DMS 273 treated with DMSO at 0.1 percent for 48 hours (cell line): ENCODE measurements at places on chromosomes 3 and 15.

DNA sequence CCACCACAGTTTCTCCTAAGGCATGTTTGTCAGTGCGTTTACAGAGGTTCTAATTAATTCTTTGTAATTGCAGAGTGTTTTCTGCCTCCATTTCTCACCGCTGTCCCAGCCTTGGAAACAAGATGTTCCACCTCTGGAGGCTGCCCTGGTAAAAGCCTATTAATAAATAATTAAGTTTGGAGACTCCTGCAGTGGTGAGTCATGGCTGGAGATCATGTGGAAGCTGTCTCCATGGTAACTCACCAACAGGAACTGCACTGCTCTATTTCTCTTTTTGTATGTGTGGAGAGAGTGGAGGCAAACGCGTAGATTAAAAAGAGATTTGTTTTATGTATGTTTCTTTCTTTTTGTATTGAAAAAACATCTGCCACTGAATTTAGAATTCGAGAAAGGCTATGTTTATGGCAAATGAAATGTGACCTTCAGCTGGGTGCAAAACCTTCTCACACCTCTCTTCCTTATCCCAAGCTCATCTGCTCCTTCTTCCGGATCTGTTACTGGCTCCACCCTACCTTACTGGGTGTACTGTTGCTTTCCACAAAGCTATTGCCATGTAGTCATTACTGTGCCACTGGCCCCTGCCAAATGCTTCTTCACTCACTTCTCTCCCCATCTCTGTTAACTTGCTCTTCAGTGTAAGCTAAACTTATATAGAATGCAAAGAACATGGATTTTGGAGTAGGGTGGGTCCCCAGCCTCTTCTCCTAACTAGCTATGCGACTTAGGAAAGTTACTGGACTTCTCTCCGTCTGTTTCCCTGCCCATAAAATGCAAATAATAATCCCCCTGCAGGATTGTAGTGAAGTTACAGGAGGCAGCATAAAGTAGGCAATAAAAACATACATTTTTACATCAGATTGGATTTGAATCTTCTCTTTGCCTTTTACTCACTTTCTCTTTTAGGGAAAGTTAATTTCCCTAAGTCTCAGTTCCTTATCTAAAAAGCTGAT, 778.5 kb downstream of the NTRK3 start:
- peak; percentile 60 for DNase-seq

DNA sequence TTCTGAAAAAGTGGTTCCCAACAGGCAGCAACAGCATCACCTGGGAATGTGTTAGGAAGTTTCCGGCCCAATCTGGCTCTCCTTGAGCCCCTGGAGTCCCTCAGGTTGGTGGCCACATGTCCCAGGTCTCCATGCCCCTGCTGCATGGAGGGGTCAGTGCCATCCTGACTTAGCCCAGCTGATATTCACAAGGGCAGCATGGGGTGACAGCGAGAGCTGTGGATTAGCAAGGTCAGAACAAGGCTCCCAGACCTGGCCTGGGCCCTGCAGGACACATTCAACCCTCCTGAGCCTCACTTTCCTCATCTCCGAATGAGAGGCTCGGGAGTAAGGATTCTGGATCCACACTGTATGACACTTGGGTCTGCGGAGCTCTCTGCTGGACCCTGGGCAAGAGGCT, 243.8 kb upstream of the TLE3 start:
- no peak for DNase-seq

DNA sequence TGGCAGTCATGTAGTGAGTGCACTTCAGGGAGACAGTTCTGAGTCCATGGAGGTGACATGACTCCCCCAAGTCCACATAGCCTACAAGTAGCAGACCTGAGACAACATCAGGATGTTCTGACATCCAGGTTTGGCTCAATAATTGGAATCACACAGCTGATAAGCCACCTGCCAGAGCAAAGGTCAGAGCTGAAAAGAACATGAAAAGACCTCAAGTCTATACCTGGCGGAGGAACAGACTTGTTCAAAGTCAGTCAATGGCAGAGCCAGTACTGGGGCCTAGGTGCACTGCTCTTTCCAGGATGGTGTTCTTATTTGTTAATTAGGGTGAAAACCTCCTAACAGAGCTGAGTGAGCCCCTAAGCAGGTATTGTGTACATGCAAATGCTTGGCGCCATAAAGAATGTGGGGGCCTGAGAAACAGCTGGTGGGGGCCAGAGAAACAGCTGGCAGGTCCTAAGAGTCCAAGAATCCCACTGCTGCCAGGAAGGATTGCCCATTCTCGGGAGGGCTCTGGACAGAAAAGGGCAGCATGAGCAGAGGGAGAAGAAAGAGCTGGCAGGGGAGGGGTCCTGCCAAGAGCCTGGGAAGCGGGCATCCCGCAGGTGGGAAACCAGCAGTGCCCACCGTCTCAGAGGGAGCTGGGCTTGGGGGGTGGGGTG, 17.1 kb downstream of the MASP1 start:
- no peak for DNase-seq

GRCh38 chr3:184751204-184752040, 39.6 kb upstream of the MAGEF1 start:
- DNase-seq: no peak

DNA sequence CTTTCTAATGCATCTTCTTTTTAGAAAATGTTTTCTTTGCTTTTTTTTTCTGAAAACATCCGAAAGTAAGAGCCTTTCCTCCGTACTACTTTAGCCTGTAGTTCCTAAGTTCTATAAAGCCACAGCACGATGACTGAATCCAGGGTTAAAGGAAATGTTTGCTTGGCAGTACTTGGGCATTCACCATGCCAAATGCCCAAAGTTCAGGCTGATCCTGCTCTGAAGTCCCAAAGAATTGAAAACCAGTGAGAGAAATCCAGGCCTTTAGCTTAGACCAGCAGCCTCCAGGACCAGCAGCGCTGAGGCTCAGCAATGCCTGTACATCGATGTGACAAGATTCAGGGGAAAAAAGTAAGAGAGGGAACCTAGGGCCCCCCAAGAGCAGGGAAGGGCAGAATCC, 35.1 kb downstream of the CCK start:
- DNase-seq: no peak

DNA sequence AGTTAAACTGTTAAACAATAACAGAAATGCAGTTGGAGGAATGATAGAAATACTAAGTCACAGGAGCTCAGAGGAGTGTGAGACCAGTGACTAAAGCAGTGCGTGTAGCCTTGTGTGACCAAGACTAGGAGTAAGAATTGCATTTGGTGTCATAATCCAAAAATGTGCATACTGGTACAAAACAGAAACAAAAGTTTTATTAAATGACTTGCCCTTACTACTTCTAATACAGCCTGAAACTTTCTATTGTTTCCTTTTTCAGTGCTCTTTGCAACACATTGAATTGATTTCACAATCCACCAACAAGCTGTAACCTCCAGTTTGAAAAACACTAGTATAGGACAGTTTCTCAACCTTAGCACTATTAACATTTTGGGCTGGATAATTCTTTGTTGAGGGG, 17.1 kb downstream of the SNX1 start:
- DNase-seq: no peak

GRCh38 chr15:59244337-59244736, 37.7 kb downstream of the LDHAL6B start:
- DNase-seq: no peak

DNA sequence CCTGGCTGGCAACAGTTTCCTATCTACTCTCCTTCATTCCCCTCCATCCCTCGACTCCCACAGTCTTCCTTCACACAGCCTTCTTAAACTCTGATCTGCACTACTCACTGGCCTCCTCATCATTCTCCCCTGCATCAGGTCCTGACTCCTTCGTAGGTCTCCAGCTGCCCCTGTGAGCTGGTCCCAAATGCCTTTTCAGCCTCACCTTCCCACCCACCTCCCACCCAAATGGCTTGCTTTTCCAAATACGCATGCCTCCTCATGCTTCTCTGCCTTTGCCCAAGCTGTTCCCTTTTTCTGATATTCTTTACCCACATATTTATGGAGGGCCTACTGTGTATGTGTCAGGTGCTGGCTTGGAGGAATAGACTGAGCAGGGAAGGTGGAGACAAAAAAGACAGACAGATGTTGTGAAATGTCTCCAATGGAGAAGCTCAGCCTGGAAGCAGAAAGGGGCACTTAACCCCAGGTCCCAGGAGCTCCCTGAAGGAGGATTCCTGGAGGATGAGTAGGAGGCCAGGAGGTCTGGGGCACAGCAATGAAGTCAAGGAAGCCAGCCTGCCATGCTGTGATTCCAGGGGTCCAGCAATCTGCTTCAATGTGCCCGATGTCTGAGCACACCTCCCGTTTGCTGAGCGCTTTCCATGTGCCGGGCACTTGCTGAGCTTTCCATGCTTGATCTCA, 252.2 kb downstream of the SHQ1 start:
- no peak for DNase-seq
